ENCODE measurements at places on chromosomes 12 and 14. TPM values are rescaled to one million over a fixed set of nuclear protein-coding genes. Genes with fewer than 3 reads are reported as not detected.

GRCh38 chr12:89756585-89757398 is 48.2 kb upstream of the ATP2B1 start:
- DNase-seq, result no peak

DNA sequence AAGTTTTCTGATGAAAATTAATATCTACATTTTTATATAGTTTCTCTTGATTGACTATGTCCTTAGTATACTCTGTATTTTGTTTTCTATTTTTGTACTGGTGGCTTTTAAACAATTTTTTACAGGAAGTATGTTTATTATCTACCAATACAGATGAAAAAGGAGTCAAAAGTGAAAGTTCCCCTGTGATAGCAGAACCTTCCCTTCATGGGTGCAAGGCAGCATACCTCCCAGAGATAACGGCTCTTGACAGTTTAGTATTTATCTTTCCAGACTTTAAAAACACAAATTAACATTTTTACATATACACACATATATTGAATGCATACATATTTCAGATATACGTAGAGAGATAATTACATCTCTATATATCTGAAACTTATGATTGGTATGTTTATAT is 17.1 kb upstream of the FAM234B start:
- no peak for DNase-seq

- DNase-seq, result no peak
These were observed 127.6 kb downstream of the SLC38A6 start for GRCh38 chr14:61108496-61109141.

GRCh38 chr12:70354787-70355186 is 11.3 kb upstream of the KCNMB4 start:
- DNase-seq, result no peak

GRCh38 chr14:50542941-50543418 is 10.6 kb upstream of the MAP4K5 start:
- DNase-seq, result no peak

DNA sequence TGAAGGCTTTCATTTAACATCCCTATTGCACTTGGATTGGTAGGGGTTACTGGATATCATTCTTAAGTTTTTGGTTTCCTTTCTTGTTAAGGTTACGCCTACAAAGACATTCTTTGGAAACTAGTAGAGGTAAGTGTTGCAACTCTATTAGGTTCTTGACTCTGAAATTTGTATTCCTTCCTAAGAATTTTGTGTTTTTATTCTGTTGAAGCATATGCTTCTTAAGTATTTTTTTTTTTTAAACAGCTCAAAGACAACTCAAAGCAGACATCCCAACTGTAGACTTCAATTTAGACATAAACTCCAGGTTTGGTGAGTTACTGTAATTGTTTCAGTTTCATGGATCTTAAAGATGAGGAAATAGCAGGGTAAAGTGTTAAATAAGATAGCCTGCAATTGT is 1.1 kb upstream of the RBMS2 start:
- no peak for DNase-seq

- DNase-seq, result no peak
These were observed 289.1 kb downstream of the RPS29 start for GRCh38 chr14:49297102-49297501.

- DNase-seq, result no peak
These were observed 172.8 kb upstream of the PLEKHG7 start for GRCh38 chr12:92529944-92530343.

DNA sequence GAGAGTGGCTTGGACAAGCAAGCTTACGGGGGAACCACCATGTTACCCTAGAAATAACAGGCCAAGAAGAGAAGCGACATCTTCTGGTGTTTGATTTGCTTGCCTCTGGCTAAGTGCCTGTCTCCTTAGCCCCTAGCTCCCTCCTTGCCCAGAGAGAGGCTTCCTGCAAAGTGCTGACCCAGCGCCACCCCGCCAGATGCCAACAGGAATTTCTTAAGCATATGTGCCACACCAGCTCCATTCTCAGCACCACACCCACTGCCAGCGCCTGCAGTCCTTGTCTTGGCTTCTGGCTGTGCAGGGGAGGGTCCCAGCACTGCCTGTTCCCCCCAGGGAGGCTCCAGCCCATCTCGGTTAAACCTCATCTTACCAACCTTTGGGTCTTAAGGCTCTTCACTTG is 74.2 kb upstream of the NCOR2 start:
- DNase-seq, result no peak

- no peak for DNase-seq
These were observed 170.9 kb upstream of the RTL1 start for GRCh38 chr14:101074196-101075024.

DNA sequence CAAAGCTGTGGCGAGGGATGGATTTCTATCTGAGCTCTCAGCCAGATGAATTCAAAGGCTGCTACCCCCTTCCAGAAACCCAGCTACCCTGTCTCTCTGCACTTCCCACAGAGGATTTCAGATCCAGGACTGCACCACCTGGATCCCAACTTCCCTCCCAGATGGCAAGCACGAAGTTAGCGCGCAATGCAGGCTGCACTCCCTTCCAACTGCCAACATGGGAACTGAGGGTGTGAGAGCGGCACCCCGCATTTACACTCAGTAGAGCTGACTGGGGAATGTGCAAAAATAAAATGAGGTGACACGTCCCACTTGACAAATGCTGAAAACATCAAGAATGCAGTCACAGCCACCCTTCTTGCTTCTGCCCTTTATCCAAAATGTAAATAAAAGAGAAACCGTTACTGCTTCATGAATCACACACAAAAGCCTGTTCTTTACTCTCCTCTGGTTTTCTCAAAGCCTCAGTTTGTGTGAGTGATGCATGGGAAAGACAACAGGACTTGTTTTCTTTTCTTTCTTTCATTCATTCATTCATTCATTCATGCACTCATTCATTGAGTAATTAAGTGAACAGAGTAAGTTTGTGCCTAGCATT is 85.7 kb downstream of the ITPK1 start:
- DNase-seq, result no peak

GRCh38 chr12:26455936-26456574 is 260.7 kb downstream of the SSPN start:
- no peak for DNase-seq

DNA sequence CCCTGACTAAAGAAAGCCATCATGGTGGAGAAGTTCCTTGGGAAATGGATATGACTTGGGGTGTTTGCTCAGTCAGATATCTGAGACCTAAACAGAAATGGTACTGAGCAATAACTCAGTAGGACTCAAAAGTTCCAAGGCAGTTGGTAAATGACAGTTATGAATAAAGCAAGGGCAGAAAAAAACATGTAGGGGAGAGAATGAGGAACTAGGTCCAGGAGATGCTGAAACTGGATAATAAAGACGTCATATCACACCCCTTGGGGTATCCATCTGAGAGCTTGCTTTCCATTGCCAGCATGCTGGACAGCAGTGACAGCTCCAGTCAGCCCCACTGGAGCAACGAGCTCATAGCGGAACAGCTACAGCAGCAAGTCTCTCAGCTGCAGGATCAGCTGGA is 37.5 kb downstream of the RPGRIP1 start:
- no peak for DNase-seq

DNA sequence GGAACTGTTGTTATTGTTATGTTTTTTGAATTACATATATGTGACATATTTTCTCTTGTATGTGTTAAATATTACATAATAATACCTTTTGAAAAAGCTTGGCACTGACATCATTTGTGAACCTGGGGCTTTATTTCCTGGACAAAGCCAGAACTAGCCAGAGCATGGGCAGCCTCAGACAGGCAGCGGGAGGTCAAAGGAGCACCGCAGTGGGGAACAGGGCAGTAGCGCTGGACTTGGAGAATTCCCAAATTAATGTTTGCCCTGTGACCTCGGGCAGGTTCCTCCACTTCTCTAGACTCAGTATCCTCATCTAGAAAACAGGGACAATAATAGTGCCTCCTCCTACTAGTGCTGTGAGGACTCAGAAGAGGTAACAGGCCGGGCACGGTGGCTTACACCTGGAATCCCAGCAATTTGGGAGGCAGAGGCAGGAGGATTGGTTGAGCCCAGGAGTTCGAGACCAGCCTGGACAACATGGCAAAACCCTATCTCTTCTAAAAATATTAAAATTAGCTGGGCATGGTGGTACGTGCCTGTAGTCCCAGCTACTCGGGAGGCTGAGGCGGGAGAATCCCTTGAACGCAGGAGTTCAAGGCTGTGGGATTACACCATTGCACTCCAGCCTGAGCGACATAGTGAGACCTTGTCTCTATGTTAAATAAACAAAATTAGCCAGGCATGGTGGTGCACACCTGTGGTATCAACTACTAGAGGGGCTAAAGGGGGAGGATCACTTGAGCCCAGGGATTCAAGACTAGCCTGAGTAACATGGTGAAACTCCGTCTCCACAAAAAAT is 27.3 kb upstream of the ITPK1 start:
- DNase-seq, result no peak

The SSPN gene
- 15.2 TPM for polyA plus RNA-seq

The C14orf39 gene
- polyA plus RNA-seq, result 0.12 TPM

The MYF5 gene
- polyA plus RNA-seq, result 3.7 TPM

The AGAP2 gene
- 2.9 TPM for polyA plus RNA-seq

The PZP gene
- 0.20 TPM for polyA plus RNA-seq

The FERMT2 gene
- polyA plus RNA-seq, result 36.6 TPM

The RNF10 gene
- polyA plus RNA-seq, result 624 TPM

The RHOJ gene
- polyA plus RNA-seq, result 3.0 TPM

The RTN1 gene
- polyA plus RNA-seq, result 0.43 TPM

The ETFBKMT gene
- 3.6 TPM for polyA plus RNA-seq

The SDR9C7 gene
- 0.23 TPM for polyA plus RNA-seq

The CARMIL3 gene
- 0.08 TPM for polyA plus RNA-seq

The CLEC9A gene
- not detected for polyA plus RNA-seq

Measured in psoas muscle (tissue), 8 donors.